ENCODE measurements at places on chromosomes 13 and 19.

DNA sequence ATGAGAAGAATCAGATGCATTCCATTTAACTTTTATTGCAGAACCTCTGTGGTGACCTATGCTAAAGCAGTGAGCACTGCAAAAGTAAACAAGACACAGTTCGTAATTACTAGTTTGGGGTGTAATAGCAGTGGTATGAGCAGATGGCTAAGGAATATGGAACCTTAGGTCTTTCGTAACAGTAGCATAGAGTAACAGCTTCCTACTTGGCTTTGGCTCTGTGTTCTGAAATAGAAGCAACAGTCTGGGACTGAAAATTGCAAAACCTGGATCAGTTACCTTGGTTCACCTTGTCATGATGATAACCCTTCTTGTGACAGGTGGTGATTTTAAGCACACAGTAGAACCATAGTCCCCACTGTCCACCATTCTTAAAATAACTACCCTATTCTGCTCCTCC is 303.4 kb downstream of the GPC6 start:
- DNase-seq: no peak

- no peak for DNase-seq
These were observed 536.7 kb upstream of the HTR2A start for GRCh38 chr13:47433461-47434005.

DNA sequence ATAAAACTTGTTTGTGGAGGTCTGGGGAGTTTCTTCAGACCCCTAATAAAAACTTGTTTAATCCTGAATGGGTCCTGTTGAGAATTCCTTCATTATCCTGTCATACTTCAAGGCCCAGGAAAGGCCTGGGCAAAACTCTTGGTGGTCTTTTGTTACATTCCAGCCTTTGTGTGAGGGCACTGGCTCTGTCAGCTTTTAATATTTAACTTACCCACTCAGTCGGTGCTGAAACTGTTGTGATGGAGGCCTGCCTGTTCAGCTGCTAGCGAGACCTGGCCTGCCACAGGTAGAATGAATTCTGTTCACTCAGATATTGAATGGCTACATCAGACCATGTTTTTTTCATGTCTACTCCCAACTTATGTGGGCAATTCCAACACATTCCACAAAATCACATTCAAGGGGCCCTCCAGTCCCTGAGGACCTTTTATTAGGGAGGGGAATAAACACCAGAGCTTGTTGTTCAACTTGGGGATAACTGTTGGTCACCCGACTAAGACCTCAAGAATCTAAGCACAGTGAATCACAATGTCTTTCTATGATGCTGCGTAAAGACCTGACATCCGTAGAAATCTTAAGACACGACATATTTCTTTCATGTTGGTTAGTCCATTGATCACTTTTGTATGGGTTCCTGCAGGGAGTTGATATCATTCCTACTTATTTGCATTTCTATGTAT is 12.5 kb downstream of the NLRP8 start:
- no peak for DNase-seq

- no peak for DNase-seq
These were observed 213.9 kb upstream of the SLITRK1 start for GRCh38 chr13:84096216-84096615.

DNA sequence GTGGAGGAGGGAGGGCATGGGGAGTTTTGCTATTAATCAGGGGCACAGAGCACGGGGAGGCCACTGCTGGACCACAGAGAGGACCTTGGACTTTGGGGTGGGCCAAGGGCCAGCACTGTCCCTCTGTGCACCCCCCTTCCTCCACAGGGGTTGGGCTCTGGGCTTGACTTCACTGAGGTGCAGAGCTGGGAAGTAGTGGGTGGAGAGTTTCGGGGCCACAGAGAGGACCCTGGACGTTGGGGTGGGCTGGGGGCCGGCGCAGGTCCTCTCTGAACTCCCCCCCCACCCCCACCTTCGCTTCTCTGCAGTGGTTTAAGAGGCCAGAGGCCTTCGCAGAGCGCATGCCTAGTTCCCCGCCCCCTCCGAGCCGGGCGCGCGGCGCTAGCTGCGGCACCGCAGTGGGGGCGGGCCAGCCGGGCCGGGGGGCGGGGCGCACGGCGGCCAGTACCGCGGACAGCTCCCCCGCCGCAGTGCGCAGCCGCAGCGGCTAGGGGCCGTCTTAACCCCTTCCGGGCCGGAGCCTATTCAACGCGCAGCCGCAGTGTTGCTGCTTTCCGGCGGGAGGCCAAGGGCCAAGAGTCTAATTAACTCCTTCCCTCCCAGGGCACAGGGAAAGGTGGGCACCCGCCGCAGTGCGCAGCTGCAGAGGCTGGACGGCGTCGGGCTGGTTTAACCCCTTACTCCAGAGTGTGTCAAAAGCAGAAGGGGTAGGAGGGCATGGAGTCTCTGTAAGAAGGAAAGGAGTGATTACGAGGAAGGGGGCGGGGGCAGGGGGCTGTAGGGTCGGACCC is 3.7 kb downstream of the KCNC3 start:
- DNase-seq: peak; percentile 67

DNA sequence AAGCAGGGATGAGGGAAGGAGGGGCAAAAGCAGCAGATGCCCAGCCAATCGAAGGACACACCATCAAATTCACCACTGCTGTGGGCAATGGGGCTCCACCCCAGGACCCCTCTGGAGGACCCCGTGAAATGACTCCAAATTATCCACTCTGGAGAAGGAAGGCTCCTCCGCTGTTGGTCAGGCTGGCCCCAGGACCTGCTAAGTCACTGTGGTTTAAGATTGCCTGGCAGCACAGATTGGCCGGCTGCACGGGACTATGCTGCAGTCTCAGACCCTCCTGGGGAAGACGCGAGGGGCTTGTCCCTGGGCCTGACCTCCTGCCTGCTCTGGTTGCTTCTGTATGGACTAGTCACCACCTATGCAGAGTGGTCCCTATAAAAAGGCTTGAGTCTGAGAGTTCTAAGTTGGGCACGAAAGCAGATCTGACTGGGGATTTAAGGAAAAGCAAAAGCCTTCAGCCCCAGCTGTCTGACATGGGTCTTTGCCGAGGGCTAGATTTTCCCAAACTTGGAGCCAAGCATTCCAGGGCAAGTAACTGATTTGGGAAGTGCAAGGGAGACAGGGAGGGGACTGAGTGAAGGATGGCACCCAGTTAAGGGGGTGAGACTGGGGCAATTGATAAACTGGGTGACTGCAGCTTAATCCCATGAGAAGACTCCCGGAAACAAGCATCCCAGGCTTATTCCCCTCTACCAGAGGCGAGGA is 91.7 kb downstream of the TSHZ3 start:
- no peak for DNase-seq

DNA sequence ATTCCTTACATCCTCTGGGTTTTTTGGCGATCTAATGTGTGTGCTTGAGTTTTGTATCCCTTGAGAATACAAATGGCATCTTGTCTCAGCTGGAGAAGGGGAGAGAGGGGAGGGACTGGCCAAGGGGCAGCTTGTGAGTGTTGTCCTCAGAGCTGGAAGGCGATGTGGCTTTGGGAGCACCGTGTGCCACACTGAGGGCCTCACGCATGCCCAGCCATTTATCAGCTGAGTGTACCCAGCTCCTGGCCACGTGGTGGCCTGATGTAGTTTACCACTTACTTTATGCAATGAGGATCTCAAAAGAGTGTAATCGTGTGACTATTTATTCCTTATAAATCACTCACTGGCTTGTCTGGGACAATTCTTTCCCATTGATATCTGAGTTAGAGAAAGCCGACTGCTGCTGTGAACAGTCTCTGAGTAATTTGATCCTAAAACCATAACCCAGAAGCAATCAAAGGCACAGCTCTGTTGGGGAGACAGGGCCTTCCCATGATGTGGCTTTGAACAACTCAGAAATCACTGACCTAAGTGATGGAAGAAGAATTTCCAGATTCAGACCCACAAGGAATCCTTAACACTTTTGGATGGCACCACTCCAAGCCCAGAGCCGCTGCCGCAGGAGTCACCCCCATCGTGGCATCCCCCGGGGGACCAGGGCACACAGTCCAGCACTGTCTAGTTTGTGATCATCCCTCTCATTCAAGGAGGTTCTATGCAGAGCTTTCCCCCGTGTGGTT is 53.9 kb upstream of the MTIF3 start:
- no peak for DNase-seq

Measured in CD4-positive, alpha-beta T cell treated with Interleukin-17A for 4 hours (primary cell).